ENCODE measurements at places on chromosomes 11 and 22.

DNA sequence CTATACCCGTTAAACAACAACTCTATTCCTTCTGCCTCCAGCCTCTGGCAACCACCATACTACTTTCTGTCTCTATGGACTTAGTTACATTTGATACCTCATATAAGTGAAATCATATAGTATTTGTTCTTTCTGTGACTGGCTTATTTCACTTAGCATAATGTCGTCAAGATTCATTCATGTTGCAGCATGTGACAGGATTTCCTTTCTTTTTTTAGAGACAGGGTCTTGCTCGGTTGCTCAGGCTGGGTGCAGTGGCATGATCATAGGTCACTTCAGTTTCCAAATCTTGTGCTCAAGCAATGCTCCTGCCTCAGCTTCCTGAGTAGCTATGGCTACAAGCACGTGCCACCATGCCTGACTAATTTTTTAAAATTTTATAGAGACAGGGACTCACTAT lies 29.4 kb upstream of the SORL1 start:
- no peak for DNase-seq

DNA sequence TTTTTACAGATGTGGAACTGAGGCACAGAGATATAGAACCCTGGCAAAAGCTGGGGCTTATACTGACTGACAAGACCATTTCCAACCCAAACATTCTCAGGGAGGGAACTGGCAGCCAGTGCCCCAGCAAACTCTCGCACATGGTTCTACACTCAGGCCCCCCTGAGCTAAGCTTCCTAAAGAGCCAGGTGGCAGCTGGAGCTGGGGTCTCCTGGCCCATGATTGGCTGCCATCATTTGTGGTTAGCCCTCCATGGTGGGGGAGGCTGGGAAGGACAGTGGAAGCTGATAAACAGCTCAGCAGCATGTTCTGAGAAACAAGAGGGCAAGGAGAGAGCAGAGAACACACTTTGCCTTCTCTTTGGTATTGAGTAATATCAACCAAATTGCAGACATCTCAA lies at the start of gene RAG1:
Gene RAG1 (plus strand): TSS at position 314 of the 400 bp plus-strand sequence. CDS start 5,298 bp downstream, outside the sequence.
- no peak for DNase-seq

DNA sequence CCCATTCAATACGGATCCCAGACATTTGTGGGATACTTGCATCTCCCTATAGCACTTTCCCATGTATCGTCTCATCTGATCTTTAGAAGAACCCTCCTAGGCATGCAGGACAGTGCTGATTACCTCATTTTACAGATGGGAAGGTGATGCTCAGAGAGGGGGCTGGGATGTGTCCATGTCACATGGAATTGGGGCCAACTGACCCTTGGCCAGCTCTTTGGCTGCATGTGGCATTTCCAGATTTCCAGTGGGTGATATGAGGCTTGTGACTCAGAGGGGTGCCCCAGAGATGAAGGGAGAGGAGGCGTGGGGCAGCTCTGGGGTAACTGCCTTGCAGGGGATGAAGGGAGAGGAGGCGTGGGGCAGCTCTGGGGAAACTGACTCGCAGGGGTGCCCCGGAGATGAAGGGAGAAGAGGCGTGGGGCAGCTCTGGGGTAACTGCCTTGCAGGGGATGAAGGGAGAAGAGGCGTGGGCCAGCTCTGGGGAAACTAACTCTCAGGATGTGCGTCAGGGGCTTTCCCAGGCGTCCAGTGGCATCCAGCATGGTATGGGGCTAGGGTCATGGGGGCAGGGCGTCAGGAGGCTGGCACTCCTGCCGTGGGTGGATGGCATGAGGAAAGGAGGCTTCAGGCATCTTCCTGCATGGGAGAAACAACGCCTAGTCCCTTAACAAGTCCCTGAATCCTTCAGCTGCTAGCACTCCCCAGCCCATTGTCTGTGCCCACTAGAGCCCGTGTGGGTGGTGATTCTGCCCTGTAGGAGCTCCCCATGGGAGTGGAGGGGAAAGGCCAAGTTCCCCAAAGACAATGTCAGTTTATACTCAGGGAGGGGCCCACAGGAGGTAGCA lies 11.9 kb upstream of the CERK start:
- no peak for DNase-seq

- DNase-seq = no peak
These were observed 448.3 kb upstream of the DDI1 start for GRCh38 chr11:103587901-103588788.

DNA sequence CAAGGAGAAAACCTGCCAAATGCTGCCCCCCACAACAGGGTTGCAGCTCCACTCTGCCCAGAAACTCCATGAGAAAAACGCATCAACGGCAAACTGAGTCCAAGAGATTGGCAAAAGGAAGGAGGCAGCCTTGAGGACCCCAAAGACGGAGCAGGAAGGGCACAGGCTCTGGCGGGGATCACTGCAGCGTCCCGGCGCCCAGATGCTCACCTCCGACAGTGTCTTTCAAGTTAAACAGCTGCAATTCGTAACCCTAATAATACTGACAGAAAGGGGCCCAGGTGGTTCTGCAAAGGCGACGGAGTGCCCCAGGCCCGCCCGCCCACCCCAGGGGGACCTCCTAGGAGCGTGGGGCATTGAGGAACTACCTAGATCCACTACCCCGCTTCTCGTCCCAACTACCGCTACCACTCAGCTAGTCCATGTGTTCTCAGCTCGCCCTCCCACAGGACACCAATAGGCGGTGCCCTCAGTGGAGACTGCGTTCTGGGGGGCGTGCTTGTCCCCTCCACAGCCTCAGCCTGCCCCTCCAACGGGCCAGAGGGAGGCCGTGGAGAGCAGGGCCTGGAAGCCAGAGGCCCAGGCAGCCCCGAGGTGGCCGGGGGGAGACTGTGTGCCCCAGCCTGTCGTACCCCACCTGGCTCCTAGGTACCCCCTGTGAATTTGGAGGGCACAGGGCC lies 127.4 kb downstream of the PHF21B start:
- no peak for DNase-seq

DNA sequence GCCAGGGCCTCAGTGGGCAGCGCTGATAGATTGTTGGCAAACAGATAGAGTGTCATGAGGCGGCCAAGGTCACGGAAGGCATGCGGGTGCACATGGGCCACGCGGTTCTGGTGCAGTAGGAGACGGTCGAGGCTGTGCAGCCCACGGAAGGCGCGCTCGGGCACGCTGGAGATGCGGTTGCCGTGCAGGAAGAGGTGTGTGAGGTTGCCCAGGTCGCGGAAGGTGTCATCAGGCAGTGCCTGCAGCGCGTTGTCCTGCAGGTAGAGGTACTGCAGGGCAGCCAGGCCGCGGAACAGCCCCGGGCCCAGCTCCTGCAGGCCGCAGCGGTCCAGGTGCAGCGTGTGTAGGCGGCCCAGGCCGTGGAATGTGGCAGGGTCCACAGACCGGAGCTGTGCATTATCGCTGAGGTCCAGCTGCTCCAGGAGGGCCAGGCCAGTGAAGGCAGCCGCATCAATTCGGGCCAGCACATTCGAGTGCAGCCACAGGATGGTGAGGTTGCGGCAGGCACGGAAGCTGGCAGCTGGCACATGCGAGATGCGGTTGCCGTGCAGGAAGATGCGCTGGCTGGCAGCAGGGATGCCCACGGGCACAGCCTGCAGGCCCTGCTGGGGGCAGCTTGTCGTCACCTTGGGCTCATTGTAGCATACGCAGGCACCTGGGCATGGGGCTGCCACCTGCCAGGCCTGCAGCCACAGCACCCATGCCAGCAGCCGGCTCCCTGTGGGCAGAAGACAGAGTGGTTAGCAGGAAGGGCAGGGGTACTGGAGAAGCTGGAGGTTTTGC lies 25.5 kb downstream of the RTN4R start:
- peak; percentile 16 for DNase-seq

DNA sequence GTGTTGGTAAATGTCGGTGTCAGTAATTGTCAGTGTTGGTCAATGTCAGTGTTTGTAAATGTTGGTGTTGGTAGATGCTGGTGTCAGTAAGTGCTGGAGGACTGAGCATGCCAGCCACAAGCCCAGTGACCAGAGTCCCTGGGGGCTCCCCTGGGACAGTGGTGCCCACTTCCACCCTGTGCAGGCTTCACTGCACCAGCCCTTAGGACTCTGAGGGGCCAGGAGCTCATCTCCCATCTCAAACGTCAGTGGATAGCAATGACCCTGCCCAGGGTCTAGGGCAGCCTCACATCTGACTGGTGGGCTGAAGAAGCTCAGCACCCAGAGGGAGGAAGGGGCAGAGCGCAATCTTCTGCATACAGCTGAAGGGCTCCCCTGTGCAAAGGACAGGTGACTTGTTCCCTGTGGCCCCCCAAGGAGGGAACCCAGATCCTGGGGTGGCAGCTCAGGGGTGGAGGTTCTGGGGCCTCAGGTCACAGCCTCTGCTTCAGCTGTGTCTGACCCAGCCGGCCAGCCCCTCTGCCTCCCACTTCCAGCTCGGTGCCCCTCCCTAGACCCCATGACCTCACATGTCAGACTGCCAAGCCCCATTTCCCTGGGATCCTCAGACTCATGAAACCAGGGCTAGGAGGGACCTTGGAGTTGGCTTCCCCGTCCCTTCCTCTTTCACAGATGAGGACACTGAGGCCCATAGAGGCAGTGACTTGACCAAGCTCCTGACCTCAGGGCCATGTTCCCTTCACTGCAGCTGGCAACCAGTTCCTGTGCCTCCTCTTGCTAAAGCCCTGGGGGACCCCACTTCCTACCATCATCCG lies 138.4 kb downstream of the CRYBB2 start:
- no peak for DNase-seq

GRCh38 chr22:19052941-19053541 lies 69.2 kb downstream of the DGCR2 start:
- no peak for DNase-seq

- no peak for DNase-seq
These were observed 51.6 kb downstream of the CEP164 start for GRCh38 chr11:117378976-117379865.

DNA sequence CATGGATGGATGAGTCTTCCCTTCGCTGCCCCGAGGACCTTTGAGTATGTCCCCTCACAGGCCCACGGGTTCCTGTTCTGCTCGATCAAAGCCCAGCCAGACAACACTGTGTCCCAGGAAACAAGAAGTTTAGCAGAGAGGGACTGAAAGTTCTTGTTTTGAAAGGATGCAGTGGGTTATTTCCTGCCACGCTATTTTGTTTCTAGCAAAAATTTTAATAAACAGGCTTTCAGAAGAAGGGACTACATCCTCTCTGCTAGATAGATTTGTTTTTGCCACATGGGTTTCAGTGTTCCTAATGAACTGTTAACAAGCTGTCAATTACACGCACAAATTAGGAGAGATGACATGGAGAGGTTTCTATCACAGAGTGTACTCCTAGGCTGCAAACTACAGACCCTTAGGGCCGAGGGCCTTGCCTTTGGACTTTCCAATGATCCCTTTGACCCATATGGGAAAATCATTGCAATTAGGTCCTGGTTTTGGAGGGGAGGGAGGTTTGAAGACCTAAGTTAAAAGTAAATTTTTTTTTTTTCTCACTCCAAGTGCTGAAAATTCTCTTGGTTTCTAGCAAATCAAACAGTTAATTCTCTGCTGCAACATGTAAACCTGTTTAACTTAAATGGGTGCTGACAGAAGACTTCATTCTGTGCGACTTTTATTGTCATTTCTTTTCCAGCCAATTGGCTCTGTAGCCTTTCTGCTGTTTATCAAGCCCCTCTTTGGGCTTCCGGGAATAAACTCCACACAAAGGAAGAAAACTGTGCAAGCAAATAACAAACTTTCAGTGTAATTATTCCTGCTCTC lies 81.4 kb downstream of the RCN1 start:
- no peak for DNase-seq

GRCh38 chr11:130423541-130424142 lies 4.8 kb downstream of the ADAMTS8 start:
- no peak for DNase-seq

DNA sequence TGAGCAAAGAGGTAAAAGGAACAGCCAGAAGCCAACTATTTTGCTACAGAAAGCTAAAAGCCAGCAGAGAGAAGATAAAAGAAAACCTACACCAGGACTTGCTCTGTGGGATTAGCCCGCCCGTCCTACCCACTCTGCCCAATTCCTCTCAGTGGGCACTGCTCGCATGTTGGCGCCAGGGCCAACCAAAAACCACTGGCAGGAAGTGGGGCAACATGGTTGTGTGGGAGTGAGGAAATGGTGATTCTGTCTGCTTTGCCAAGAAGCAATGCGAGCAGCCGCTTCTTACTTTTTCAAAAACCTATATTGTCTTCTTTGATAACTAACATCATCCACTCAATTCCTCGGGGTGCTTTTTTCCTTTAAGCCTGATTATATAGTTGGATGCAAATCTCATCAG lies 14.2 kb upstream of the APOA1 start:
- DNase-seq = peak; percentile 51

- DNase-seq = no peak
These were observed 11.1 kb upstream of the NOX4 start for GRCh38 chr11:89502301-89502700.

DNA sequence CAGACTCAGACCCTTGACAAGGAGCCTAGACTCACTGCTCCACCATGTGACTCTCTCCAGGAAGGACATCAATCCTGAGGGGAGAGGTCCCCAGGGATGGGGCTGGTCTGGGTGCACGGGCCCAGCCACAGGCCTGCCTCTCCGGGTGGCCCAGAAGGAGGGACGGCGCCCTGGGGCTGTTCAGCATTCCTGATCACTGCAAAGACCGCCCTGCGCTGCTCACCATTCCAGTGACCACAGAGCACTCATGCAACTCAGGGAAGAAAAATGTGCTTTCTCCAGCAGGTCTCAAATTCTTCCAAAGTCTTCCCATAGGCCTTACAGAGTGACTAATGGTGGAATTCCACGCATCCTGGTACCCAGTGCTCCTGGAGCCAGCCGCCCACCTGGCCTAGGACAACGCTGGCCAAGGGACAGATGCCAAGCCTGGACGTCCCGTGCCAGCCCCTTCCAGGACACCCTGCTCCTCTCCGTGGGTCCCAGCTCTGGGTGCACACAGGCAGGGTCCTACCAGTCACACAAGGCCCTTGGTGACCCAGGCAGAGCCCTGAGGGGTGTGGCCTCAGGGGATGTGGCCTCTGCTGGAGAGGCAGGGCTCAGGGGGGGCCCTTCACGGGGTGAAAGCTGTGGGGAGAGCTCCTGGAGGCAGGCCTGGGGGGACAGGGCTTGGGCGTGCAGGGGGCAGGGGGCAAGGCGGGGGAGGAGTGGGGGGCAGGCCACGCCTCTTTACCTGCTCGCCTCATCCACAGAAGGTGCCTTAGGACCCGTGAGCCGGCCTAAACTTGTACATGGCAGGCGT lies 178.8 kb downstream of the IGLL1 start:
- no peak for DNase-seq

GRCh38 chr11:5247472-5248192 lies 2.0 kb downstream of the HBG1 start:
- no peak for DNase-seq

DNA sequence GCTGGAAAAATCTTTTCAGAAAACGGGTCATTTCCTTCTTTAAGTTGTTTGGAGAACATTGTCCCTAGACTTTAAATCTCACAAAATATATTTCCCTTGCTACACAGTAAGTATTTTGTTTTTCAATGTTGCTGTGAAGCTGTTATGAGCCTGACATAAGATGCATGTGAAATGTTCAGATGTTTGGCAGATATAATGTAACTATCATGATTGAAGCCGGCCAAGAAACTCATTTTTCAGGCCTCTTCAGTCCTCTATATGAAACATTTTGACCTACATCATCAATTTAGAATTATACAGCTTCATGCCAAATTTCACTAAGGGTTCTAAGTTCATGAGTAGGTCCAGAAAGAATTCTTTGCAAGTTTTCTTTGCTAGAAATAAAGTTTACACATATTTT lies 133.8 kb downstream of the JRKL start:
- DNase-seq = no peak

All from T-helper 9 cell (primary cell).